Stimulated activated CD4-positive, alpha-beta T cell treated with anti-CD3 and anti-CD28 coated beads, Interleukin-4, amount 100 ng/mL, for 4 hours (primary cell): ENCODE measurements at places on chromosomes 1 and 21.

DNA sequence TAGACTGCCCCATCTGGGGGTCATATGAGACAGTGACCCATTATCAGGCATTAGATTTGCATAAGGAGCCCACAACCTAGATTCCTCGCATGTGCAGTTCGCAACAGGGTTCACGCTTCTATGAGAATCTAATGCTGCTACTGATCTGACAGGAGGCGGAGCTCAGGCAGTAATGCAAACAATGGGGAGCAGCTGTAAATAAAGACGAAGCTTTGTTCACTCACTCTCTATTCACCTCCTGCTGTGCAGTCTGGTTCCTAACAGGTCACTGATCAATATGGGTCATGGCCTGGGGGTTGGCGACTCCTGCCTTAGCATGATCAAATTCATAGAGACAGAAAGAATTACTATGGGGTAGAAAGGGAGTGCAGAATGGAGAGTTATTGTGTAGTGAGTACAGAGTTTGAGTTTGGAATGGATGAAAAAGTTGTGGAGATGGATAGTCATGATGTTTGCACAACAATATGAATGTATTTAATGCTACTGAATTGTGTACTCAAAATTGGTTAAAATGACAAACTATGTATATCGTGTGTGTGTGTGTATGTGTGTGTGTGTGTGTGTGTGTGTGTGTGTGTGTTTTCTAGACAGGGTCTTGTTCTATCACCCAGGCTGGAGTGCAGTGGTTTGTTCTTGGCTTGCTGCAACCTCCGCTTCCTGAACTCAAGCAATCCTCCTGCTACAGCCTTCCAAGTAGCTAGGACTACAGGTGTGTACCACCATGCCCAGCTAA, 42.2 kb downstream of the BTF3L4 start:
- DNase-seq, result no peak

DNA sequence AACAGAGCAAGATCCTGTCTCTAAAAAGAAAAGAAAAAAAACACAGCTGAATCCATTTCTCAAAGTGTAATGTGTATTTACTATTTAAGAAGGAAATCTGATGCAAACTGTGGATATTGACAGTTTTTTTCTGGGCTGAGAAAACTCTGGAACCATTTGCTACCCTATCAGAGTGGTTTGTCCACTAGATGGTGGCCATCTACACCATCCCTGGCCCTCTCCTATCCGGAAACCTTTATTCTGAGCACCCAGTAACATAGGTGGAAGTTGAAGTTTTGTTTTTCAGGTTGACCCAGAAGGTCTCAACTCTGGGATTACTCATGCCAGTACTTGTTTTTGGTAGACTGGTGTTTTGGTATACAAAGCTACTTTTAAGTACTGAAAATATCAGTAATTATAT, 20.2 kb downstream of the ECHDC2 start:
- DNase-seq, result no peak

- peak; percentile 79 for DNase-seq
These were observed at the start of gene SCP2 for GRCh38 chr1:52927212-52928014. TSS of gene SCP2 (plus strand) at chr1:52927276. CDS start at chr1:52927397, 121 bp downstream.

- no peak for DNase-seq
These were observed 7.4 kb downstream of the LDLRAP1 start for GRCh38 chr1:25550683-25551310.

DNA sequence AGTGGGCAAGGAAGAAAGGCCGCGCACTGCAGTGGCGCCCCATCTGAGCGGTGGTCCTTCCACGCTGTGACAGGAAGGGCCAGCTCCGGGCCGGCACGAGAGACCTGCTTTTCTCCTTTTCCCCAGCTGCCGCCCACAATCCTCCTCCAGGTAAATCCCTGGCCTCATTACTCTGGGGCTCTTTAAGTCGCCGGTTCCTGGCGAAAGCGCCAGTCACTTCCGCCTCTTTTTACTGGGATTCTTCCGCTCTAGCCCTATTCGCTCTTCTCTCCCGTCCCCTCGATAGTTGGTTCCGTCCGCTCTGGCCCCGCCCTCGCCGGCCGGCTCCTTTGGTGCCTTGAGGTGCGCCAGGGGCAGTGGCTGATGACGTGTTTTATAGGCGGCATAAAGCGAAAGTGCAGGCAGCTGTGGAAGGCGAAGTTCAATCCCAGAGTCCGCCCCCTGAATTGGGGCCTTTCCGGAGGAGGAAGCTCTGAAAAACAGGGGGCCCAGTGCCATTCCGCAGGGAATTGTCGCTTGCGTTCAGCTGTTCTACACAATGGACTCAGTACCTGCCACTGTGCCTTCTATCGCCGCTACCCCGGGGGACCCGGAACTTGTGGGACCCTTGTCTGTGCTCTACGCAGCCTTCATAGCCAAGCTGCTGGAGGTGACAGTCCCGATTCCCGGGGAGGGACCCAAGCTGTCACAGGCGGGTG, 26.2 kb downstream of the MIA3 start:
- DNase-seq, result peak; percentile 97

DNA sequence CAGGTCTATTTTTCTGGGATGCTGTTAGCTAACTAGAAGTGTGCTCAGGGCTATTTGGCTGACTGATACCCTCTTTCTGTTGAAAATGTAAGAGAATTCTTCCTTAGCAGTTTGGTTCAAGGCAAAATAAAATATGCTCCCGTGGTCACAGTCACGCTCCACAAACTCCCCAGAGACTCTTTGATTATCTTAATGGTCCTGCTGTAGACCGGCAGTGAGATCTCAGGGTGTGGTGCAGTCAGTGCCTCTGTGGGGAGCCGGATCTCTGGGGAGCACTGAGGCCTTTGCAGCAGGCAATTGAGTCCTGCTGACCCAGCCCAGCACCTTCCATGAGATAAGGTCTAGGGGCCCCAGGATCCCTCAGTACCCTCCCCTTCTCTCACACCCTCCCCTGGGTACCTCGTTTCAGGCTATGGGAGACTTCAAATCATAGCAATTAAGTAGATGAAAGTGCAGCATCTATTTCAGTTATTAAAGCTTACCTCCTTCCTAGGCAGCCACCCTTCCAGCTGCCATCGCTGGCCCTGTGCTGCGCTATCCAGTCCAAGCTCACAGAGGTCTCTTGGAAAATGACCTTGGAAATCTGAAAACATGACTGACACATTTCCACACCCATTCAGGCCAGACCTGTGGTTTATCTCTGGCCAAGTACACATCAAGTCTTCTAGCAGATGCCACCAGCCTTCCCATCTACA, 98.1 kb downstream of the SEC16B start:
- no peak for DNase-seq

- no peak for DNase-seq
These were observed 24.7 kb downstream of the QSOX1 start for GRCh38 chr1:180179162-180179957.

- no peak for DNase-seq
These were observed 222.4 kb downstream of the HHIPL2 start for GRCh38 chr1:222325506-222325905.

GRCh38 chr1:30446095-30446494, 277.3 kb downstream of the MATN1 start:
- DNase-seq, result no peak

DNA sequence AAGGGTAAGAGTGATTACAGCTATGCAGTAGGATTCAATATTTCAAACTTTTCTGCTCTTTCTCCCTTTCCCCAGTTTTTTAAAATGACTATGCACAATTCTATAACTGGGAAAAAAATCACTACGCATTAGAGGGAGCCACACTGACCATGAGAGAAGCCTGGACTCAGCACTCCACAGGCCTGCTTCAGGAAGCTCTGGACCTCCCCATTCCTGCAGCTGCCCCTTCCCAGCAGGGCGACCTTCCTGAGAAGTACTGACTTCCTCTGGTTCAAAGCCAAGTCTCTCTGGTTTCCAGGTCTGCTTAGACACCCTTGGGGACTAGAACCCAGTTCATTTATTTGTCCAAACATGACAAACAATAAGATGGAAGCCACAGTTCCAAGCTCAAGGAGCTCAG, 42.0 kb upstream of the CLSTN1 start:
- no peak for DNase-seq

DNA sequence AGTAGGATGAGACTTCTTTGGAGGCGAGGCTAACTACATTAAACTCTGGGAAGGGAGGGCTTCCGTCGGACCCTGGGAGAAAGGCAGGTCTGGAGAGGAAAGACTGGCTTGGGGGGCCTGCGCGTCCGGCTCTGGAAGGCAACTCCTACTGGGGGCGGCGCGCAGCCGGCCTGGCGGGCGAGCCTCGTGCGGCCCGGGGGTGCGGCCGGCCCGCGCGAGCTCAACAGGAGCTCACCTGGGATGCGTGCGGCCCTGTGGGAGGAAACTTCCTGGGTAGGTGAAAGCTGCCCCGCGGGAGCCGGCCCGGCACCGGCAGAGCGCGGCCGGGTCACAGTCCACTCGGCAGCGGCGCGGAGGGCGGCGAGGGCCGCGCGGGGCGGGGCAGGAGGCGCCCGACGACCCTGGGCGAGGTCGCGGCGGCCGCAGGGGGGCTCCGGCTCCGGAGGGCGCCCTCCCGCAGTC, 449 bp downstream of the EPS15 start:
- DNase-seq, result peak; percentile 46

- no peak for DNase-seq
These were observed 46.5 kb downstream of the KCNJ15 start for GRCh38 chr21:38303300-38303699.

- no peak for DNase-seq
These were observed 1.2 kb upstream of the ATP13A2 start for GRCh38 chr1:17012775-17013490.

DNA sequence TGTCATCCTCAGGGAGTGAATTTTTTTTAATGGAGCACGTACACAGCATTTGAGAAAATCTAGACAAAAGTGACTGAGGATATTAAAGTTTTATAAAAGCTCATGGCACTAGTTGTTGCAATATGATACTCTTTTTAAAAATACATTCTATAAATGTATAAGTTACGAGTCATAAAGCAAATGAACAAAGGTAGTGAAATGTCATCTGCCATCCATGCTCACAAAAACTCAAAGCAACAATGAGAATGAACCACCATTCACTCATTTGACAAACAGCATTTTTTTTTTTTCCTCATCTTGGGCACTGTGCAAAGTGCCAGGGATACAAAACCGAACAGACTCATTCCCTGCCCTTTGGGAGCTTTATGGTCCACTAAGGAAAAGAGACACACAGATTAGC, 38.7 kb downstream of the GPR137B start:
- DNase-seq, result no peak

- DNase-seq, result no peak
These were observed 299.7 kb upstream of the PRMT6 start for GRCh38 chr1:106756752-106757151.

DNA sequence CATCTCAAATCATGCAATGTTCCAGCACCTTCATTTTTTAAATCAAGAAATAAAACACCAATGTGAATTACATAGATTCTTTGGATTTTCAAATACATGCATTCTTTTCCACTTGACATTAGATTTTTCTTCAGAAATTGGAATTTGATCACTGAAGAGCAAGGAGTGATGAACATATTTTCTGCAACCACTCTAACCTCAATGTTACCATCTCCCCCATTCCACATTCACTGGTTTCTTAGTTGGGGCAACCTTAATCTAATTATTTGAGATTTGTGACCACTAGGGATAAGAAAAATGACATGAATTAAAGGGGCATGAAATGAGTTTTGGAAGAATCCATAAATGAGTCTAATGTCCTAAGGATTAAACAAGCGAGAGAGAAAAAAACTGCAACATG, 168.7 kb upstream of the NR5A2 start:
- no peak for DNase-seq

- DNase-seq, result no peak
These were observed 601 bp downstream of the CCT8 start for GRCh38 chr21:29072873-29073221.

GRCh38 chr21:25927195-25927880, 192.6 kb downstream of the GABPA start:
- no peak for DNase-seq

GRCh38 chr1:24790490-24790889, 45.2 kb downstream of the CLIC4 start:
- no peak for DNase-seq

GRCh38 chr1:217138173-217138765, 415.0 kb upstream of the ESRRG start:
- no peak for DNase-seq

DNA sequence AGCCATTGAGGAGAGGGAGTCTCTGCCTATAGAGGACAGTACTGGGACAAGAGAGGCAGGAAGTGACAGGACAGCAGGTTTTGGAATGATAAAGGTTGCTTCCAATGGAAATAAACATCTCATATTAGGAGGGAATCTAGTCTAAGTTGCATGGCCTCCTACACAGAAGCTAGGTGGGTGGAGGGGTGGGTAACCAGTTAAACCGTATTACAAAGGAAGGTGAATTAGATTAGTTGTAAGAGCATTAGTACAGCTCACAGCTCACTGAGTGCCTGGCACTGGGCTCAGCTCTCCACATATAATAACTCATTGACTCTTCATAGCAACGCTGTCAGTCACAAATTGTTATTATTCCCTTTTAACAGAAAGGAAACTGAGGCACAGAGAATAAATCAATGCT, 468.1 kb downstream of the PTPRU start:
- no peak for DNase-seq

DNA sequence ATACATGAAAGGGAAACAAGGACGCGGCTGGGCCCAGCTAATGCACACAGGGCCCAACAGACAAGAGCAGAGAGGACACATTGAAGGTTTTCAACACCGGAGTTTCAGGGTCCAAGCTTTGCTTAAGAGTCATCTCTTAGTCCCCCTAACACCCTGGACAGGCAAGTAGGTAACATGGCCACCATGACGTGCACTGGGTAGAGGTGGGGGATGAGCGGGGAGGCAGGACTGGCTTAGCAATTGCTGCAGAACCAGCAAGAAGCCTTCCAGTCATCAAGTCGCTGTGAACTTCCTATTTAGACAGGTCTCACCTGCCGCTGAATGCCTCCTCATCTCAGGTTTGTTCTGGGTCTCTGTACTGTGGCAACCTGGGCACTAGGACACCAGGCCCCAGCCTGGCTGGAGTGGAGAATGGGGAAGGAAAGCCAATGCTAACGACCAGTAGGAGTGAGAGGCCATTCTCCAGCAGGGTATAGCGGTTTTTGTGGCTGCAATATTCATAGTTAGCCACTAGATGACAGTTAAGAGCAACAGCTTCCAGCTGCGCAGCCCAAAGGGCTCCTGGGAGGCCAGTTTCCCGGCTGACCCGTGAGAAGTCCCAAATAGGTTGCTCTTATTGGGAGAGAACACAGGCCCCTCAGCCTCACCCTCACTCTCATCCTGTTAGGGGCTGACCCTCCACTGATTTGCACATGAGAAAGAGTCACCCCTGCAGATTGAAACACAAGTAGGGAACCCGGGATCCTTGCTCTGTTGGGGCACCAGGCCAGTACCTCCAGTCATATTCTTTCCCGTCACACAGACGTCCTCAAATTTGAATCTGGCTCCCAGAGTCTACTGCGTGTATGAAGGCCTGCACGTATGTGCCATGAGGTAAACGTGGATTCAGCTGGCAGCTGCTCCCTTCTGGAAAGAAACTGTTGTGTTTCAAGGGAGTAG, 6.0 kb upstream of the PIGC start:
- DNase-seq, result no peak
